ENCODE measurements at places on chromosomes 1 and 21.

GRCh38 chr21:38859852-38860251 lies 54.1 kb downstream of the ETS2 start:
- no peak for DNase-seq

GRCh38 chr1:200152336-200152735 lies 124.8 kb downstream of the NR5A2 start:
- DNase-seq, result no peak

- no peak for DNase-seq
Observed at GRCh38 chr1:233439721-233440120, 112.2 kb downstream of the MAP3K21 start.

GRCh38 chr1:235366286-235366685 lies 941 bp upstream of the TBCE start:
- DNase-seq, result peak; percentile 1

DNA sequence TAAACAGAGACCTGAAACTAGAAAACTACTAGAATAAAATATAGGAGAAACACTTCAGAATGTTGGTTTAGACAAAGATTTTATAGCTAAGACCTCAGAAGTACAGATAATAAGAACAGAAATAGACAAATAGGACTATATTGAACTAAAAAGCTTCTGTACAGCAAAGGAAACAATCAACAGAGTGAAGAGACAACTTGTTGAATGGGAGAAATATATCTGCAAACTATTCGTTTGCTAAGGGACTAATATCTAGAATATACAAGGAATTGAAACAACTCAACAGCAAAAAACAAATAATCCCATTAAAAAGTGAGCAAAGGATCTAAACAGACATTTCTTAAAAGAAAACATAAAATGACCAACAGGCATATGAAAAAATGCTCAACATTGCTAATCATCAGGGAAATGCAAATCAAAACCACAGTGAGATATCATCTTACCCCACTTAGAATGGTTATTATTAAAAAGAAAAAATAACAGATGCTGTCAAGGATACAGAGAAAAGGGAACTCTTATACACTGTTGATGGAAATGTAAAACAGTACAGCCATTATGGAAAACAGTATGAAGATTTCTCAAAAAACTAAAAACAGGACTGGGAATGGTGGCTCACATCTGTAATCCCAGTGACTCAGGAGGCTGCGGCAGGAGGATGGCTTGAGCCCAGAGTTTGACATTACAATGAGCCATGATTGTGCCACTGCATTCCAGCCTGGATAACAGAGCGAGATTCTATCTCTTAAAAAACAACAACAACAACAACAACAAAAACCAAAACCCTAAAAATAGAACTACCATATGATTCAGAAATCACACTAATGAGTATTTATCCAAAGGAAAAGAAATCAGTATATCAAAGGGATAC lies 37.3 kb upstream of the ZSWIM5 start:
- no peak for DNase-seq

GRCh38 chr1:28751315-28752060 lies 14.7 kb downstream of the YTHDF2 start:
- no peak for DNase-seq

- DNase-seq, result no peak
Observed at GRCh38 chr1:27960762-27961645, 1.2 kb downstream of the XKR8 start.

GRCh38 chr1:26239936-26240335 lies 5.9 kb downstream of the CEP85 start:
- no peak for DNase-seq

DNA sequence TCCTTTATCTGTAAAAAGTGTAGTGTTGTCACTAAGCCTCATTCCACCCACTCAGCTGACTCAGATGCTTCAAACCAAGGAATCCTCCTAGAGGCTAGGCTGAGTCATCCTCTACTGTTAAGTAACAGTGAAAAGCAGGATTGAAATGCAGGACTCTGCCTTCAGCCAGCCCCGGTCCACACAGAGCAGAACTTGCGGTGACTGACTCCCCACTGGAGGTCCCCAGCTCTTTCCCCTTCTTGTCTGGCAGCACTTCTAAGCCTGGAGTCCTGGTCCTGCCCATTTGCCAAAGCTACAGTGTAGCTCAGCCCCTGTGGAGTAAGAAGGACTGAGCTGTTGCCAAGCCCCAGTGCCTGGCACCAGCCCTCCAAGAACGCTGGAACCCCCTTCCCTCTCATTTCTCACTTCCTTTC lies 1.7 kb downstream of the RAB7B start:
- peak; percentile 19 for DNase-seq

GRCh38 chr1:15762546-15762945 lies 4.0 kb downstream of the FBLIM1 start:
- DNase-seq, result no peak

DNA sequence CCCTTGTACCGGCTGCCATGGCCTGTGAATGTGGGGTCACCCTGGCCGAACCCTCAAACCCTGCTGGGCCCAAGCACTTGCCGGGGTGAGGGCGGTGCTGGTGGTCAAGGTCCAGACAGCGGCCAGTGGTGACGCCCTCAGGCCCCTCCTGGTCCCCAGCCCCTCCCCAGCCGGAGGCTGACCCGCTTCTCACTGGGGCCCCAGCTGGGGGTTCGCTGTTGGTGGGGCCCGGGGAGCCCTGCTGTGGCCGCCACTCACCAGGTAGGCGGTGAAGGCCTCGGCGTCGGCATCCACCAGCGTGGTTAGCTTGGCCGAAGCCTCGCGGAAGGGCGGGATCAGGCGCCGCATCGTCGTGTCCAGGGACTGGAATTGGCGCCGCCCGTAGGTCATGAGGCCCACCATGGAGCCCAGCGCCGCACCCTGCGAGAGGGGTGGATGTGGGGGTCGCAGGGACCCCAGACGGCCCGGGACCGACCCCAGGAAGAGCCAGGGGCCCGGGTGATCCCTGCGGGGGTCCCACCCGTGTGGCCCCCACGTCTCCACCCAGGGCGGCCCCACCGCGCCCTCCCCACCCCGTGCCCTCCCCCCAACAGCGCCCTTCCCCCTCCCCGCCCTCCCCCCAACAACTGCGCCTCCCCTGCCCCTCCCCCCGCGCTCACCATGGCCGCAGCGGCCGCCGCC lies 10.1 kb downstream of the FTCD start:
- no peak for DNase-seq

DNA sequence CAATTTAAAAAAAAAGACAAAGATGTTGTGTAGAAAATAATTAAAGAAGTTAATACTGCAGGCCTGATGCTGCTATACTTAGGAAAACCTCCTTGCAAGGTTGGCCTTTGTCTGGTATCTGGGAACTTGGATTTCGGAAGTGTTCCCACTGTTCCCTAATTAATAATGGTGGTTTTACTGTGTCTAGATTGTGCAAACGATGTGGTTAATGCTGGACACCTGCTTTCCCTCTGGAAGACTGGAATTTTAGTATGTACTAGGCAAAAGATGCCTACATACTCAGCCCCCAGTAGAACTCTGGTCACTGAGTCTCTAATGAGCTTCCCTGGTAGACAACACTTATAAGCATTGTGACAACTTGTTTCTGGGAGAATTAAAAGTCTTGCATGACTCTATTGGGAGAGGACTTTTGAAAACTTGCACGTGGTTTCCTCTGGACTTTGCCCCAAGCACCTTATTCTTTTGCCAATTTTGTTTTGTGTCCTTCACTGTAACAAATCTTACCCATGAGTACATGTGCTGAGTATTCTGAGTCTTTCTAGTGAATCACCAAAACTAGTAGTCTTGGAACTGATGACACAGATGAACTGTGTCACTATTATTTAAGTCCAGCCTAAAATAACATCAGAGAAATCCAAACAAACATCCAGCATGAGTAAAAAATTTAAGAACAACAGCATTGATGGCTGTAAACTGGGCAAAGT lies 40.4 kb downstream of the LIN9 start:
- no peak for DNase-seq

DNA sequence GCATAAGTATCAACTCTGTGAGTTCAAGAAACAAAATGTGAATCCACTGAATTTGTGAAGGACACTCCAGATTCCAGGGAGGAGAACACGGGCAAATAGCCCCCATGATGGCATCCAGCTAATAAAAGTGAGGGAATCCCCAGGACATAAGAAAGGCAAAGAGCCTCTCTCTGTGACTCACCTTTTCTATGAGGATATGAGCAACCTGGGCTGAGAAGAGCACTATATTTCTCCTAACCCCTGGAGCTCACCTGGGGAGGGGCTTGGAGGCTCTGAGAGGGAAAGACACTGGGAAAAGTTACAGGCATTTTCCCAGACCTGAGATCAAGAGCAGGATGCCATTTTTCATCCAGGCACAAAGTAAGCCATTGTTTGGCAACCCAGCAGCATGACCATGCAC lies 1298.8 kb downstream of the PLA2G4A start:
- no peak for DNase-seq

- DNase-seq, result no peak
Observed at GRCh38 chr1:40248412-40248811, 675 bp downstream of the TMCO2 start.

DNA sequence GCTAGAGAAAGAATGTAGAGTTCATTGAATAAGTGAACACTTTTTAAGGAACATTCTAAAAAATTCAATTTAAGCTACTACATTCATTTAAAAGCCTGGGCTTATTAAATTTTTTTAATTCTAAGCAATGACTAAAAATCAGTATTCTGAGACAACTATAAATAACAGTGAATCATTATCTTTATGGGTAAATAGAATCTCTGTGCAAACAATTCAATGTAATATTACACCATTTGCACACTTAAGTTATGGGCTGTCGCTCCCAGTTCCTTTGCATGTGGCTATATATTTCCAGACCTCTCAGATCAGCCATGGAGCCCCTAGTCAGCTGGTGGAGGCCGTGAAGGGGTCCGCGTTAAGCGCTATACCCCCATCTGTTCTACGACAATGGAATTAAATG lies 65.1 kb downstream of the KCNK1 start:
- no peak for DNase-seq

GRCh38 chr1:203756036-203756435 lies 8.9 kb upstream of the LAX1 start:
- DNase-seq, result no peak

DNA sequence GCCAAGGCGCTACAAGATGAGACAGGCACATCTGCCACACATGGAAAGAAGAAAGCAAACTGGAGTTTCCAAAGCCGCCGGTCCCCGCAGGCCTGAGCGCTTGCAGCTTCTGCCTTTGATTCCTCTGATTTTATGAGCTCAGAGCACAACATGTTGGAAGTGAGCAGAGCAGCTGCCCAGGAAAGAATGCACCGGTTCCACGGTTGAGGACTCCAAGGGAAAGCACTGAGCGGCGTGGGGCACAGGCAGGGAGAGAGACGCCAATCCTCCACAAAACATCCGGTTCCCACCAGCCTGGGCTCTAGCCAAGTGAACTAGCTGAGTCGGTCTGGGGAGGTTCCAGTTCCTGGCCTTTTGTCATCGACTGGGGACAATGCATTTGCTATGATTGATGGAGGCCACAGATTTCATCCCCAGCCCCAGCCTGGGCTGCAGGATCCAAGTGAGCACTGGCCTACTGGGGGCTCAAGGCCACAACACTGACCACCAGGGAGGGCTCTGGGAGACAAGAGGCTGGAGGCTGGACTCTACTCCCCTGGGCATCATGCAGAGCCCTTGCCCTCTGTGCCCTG lies 253.1 kb upstream of the IRF2BP2 start:
- DNase-seq, result no peak

- DNase-seq, result no peak
Observed at GRCh38 chr1:21497466-21498061, 11.7 kb upstream of the ALPL start.

DNA sequence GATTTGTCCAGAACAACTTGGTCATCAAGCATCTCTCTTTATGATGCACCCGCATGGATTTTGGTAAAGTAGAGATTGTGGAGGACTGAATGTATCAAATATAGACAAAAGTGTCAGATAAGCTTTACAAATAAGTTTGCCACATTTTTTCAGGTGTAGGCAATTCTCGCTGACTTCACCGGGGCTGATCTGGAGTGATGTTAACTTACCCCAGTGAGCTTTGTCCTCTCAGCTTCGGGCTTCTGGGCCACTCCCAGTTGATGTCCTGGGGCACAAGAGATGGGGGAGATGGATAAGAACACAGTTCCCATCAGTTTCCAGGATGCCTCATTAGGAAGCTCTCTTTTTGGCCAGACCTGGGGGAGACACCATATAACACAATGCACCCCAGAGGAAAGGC lies 117.7 kb downstream of the ETS2 start:
- DNase-seq, result no peak

- DNase-seq, result no peak
Observed at GRCh38 chr1:41222496-41222895, 19.6 kb downstream of the SCMH1 start.

DNA sequence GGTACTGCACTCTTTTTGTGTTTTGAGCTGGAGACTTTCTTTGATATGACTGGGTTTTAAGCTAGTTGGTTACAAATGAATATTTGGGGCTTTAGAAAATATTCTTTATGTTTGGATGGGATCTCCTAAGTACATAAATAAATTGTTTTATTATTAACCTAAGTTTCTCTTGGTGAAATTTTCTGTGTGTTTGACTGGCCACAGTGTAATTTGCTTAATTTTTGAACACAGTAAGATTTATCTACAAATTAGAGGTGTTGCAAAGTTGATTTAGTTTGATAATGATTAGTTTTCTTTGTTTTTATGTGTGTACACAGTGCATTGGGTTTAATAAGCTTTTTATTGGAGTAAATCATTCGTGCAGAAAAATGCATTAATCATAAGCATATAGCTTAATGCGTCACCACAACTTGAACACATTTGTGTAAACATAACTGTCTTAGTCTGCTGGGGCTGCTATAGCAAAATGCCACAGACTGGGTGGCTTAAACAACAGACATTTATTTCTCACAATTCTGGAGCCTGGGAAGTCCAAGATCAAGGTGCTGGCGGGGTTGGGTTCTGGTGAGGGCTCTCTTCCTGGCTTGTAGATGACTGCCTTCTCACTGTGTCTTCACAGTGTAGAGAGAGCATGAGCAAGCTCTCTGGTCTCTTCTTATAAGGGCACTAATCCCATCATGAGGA lies 17.4 kb upstream of the SLC6A9 start:
- DNase-seq, result no peak

- DNase-seq, result no peak
Observed at GRCh38 chr1:21161842-21162241, 14.9 kb downstream of the EIF4G3 start.

- DNase-seq, result no peak
Observed at GRCh38 chr1:148353461-148354283, 129.4 kb downstream of the PPIAL4G start.

DNA sequence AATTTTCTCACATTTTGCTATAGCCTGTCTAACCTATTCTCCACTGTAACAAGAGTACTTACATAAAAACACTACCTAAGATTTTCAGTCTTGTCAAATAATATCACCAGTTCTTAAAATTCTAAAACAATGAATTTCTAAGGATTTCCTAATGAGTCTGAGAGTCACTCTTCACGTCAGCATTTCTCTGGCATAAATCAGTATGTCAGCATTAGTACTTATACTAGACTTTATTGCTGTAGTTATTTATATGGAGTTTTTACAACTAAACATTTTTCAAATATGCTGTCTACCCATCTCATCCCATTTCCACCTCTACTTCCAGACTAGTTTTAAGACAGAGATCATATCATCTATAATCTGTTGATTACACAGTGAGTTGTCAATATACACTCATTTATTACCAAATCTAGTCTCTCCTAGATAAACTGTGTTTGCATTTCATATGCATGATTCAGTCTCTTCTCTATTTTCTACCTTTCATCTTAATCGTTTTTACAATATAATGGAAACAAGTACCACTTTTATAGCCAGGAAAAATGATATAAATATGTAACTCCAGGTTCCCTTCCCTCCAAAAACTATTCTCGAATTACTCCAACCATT lies 32.8 kb downstream of the LIN9 start:
- no peak for DNase-seq
